ENCODE measurements at places on chromosomes 3 and 15. TPM values are rescaled to one million over a fixed set of nuclear protein-coding genes. Genes with fewer than 3 reads are reported as not detected.

Gene LACTB
- total RNA-seq: 7.9 TPM

Gene UBAP1L
- 2.6 TPM for total RNA-seq

Gene TUSC7
- total RNA-seq: not detected

- DNase-seq: no peak
- H3K36me3 ChIP-seq: no peaks in the 10 kb centered on the region
- no peak overlapping the region for H3K27ac ChIP-seq
- H3K4me1 ChIP-seq: no peaks in the 10 kb centered on the region
Observed at GRCh38 chr3:143278721-143279120, 159.2 kb downstream of the CHST2 start.

Gene LRTM1
- total RNA-seq: not detected
